Glomerular endothelial cell (primary cell): ENCODE measurements at places on chromosomes 11 and 22.

- no peak for DNase-seq
Measured at GRCh38 chr22:18095101-18095805, 15.4 kb upstream of the TUBA8 start.

DNA sequence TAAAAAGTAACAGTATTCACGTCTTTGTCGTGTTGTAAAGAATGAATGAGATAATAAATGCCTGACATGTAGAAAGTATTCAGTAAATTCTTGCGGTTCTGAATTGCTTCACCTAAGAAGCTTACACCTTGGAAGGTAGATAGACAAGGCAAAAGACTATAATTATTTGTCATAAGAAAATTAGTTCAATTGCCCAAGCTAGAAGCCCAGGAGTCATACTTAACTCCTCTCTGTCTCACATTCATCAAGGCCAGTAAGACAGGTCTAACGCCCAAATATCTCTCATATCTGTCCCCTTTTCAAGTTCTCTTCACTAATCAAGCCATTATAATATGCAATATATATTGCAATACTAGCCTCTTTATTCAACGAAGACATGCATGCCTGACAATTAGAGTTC lies 87.7 kb upstream of the AMOTL1 start:
- DNase-seq, result no peak

DNA sequence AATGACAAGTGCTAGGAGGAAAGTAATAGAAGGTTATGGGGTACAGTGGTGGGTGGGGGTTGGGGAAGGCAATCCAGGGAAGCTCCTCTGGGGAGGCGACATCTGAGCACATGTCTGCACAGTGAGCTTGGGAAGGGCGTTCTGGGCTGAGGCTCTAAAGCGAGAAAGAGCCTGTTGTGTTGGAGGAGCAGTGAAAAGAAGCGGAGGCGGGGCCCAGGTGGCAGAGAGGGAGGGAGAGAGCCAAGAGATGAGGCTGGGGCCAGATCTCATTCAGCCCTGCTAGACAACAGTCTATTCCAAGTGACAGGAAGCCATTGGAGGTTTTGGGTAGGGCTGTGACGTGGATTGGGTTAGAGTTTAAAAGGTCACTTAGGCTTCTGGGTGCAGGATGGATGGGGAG lies 55.3 kb upstream of the PARVG start:
- DNase-seq, result no peak

DNA sequence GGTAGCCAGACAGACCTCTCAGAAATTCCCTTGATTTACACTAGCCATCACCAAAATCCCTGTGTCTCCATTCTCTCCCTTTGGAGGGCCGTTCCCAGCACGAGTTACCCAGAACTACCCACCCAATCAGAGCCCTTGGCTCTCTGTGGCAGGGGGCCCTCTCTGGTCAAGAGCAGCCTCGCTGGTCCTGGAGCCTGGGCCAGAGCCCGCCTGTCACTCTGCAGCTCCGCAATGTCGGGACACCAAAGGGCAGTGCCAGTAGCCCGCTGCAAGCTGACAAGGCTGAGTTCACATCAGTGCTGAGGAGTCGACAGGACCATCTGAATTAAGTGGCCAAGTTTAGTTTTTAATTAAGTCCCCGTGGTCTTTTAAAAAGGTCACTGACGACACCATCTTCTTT lies 241.6 kb downstream of the ST3GAL4 start:
- DNase-seq, result no peak

DNA sequence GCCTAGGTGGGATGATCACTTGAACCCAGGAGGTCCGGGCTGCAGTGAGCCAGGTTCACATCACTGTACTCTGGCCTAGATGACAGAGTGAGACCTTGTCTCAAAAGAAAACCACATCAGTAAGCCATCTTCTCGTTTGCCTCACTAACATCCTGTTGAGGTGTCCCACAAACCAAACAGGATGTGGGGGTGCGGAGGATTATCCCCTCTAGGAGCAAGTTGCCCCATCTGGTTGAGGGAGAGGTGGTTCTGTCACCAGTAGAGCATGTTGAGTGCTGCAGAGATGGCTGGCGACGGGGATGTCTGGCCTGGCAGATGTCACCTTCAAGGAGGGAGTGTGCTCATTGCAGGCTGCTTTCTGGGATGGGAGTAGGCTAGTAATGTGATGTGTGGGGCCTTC lies 72.4 kb downstream of the ZNRF3 start:
- DNase-seq, result no peak

- no peak for DNase-seq
Measured at GRCh38 chr11:86194998-86195397, 49.6 kb upstream of the EED start.

- no peak for DNase-seq
Measured at GRCh38 chr11:87125257-87125656, 87.5 kb downstream of the TMEM135 start.

GRCh38 chr11:34149786-34150185 lies 44.4 kb downstream of the NAT10 start:
- no peak for DNase-seq

GRCh38 chr11:92688416-92688815 lies 281.0 kb upstream of the MTNR1B start:
- no peak for DNase-seq

DNA sequence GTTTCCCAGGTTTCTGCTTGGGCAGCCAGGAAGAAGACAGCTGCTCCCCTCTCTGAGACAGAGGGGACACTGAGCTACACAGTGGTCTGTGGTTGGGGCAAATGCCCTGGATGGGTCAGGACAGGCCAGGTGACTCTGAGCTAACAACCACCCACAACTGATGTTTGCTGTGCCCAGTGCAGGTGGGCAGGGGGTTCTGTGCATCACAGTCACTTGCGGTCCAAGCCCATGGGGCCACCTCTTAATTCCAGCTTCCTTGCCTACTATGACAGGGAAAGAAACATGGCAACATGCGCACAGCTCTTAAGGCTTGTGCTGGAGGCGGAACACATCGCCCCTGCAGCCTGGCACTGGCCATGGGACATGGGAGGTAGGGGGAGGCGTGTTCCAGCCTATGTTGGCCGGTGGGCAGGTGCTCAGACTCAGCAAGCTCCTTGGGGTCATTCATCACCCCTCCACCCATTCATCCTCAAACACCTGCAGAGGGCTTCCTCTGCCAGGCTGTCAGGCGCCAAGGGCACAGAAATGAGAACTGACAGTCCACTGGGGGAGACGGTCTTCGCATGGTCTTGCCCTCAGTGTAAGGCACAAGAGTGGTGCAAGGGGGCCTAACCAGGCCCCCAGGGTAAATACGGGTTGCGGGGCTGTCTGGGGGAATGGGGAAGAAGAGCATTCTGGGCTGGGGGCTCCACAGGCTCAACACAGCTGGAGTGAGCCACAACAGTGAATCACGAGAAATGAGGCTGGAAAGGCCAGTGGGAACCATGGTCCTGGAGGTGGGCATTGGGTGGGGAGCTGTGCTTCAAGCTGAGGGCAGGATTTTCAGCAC lies 55.6 kb downstream of the ARFGAP3 start:
- DNase-seq, result no peak

DNA sequence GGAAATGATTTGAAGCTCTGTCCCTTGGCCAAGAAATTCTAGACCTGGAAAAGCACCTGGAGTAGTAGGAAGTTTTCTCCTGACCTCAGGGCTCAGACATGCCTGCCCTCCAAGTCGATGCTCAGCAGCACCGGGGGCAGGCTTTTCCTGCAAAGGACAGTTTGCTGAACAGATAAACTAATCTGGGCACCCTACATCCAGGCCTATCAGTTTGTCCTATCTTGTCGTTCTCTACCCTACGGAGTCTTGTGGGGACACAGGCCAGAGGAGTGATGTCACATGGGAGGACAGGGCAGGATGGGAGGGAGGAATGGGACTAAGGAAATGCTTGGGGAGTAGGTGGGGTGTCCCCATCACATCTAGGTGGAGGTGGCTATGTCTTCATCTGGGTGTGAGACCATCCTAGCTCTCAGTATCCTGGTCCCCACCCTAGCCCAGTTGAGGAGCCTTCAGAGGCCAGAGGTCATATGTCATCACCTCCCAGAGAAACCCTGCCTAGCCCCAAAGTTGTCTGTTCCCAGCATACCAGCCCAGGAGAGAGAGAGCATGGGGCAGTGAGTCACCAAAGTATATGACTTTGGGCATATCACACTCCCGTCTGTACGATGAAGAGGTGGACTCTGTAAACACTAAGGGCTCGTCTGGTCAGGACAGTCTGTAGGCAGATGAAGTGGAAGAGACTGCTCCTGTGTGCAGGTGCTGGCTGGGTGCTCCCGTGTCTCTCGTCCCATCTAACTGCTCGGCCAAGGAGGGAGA lies 18.1 kb upstream of the FCHSD2 start:
- DNase-seq, result no peak

DNA sequence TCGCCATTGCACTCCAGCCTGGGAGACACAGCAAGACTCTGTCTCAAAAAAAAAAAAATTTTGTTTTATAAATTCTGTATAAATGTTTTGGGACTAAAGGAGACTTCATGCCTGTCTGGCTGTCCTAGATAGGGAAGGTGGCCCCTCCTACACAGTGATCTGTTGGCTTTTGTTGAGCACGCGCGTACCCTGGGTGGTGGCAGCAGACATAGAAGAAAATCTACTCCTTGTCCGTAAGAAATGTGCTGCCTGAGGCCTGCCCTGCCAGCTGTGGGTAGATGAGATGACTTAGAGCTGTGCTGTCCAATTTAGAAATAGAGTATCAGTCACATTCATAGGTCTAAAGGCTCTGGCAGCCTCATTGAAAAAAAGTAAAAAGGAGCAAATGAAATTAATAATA lies 37.0 kb downstream of the AP2A2 start:
- no peak for DNase-seq

DNA sequence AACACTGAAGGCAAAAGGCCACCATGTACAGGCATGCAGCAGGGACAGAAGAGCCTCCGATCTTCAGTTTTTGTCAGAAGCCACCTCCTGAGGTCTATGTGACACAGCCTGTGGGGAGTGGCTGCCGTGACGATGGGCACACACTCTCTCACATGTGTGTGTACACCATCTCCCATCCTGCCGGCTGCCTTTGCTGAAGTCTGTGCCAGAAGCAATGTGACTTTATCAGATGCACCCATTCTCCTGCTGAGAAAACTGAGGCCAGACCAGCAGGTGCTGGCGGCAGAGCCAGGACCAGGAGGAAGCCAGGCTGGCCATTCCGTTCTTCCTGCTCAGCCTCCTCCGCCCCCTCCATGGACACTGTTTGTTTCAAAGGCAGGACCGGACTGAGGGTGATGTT lies 16.7 kb downstream of the SHANK2 start:
- DNase-seq, result no peak

GRCh38 chr11:25890626-25891260 lies 441.2 kb upstream of the ANO3 start:
- no peak for DNase-seq

DNA sequence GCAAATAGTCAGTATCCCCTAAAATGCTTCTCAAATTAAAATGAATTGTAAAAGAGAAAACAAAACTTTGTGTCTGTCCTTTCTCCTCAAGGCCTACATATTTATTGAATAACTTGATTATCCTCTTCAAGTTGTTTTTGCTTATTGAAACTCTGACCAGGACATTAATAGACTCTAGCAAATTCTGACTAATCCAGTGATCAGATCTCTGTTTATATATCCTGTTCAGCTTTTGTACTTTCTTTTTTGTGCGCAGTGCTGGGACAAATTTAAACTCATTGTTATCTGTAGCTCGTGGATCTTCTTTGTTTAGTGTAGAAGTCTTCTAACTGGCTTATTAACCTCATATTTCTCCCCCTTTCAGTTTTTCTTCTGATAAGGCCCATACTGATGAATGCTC lies 139.9 kb upstream of the SORL1-AS1 start:
- DNase-seq, result no peak

GRCh38 chr11:65274735-65275682 lies 13.2 kb downstream of the POLA2 start:
- peak; percentile 93 for DNase-seq

- no peak for DNase-seq
Measured at GRCh38 chr22:25736378-25737011, 5.5 kb upstream of the MYO18B start.

- DNase-seq, result no peak
Measured at GRCh38 chr11:118703563-118704106, 24.2 kb upstream of the TREH start.

GRCh38 chr11:67043572-67044349 lies 12.9 kb upstream of the RHOD start:
- no peak for DNase-seq

- DNase-seq, result no peak
Measured at GRCh38 chr11:112404112-112404511, 143.5 kb upstream of the PLET1 start.

GRCh38 chr11:125679397-125679796 lies 1.2 kb downstream of the ACRV1 start:
- no peak for DNase-seq

DNA sequence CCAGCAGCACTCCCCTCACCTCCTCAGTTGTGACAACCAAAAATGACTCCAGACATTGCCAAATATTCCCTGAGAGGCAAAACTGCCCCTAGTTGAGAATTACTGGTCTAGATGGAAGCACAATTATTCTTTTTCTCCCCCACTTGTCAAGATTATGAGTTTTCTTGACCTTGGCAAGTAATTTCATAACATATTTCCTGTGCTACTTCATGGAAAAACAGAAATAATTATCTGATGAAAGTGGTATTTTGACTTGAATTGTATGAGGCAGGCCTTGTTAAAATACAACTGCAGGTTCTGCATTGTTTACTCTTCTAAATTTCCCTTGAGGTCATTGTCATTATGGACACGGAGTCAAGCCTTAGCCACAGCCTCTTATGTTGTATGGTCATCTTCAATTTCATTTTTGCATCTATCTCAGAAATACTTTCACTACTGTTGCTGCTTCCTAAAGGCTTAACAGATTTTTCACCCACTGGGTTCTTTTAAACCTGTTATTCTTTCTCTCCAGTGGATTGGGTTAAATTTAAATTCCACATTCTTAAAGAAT lies 32.2 kb upstream of the LDLRAD3 start:
- DNase-seq, result no peak
